ENCODE measurements at places on chromosomes 7 and 10.

DNA sequence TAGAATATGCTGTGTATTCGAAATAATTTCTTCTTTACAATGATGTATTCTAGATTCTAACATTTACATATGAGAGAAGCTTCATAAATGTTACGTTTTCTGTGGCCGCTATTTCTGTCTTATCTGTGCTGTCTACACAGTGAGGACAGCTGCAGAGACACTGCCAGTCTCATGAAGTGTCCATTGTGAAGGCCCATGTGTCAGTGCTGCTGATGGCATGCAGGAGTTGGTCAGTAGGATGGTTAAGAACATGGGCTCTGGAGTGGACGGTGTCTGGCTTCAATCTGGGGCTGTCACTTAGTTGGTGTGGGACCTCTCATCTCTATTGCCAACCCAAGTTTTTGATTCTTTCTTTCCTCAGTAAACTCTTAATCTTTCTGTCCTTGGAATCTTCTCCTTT is 137.3 kb downstream of the SDK1 start:
- no peak for DNase-seq

DNA sequence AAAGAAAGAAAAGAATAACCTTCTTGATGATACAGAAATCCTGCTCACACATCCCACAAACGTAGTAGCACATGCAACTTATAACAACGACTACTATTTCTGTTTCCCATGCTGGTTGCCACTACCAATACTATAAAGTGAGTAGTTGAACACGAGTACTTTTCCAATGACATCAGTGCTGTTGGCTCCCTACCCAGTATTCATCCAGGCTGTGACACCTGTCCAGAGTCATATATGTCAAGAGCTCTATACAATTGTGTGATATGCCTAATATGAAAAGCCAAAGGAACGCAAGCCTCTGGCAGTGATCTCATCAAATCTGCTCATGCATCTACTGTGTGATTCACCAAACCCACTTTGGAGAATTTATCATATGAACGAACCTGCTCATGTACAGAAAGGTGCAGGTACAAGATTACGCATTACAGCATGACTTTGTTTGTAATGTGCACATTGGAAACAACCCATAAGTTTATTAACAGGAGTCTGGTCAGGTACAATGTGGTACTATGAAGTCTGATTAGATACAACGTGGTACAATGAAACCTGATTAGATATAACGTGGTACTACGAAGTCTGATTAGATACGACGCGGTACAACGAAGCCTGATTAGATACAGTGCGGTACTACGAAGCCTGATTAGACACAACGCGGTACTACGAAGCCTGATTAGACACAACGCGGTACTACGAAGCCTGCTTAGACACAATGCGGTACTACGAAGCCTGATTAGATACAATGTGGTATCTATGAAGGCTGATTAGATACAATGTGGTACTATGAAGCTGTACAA is 5.8 kb upstream of the ITIH5 start:
- DNase-seq = no peak

GRCh38 chr10:11448190-11448544 is 163.3 kb downstream of the USP6NL start:
- DNase-seq = no peak

DNA sequence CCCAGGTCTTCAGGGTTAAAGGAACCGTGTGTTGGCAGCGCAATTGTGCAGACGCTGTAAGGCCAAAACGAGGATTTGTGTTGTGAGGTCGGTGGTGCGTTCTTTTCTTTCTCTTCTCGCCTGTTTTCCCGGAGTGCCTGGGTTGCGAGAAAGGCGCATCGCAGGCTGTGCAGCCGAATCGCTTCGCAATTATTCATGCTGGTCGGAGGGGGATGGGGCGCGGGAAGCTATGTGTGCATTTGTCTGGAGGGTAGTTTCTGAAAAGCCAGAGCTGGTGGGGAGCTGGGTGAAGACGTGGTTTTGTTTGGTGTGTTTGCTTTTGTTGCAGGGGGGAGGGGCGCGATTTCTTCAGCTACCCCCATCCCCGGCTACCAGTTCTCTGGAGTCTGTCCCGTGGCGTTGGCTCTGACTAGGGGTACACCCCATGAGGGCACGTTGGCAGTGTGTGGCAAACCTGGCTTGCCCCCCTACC is 2.1 kb downstream of the MXI1 start:
- no peak for DNase-seq

DNA sequence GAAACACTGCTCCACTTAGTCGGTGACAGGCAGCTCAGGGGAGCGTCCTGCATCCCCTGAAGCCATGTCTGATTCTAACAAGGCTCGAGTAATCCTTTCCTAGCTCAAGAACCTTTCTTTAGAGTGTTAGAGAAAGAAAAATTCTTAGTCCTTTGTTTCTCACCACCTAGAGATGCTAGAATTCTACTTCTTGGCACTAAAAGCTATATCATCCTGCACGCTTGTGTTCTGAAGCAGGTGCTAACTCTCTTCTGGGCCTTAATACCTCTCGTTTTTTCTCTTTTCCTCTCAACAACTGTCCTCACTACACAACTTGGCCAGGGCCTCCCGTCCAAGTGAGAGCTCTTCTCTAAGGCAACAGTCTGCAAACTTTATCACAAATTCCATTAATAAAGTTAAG is at the start of gene LYZL2:
Gene LYZL2 (minus strand): TSS at position 101 of the 400 bp plus-strand sequence. CDS start 2,838 bp downstream, outside the sequence.
- DNase-seq = no peak

DNA sequence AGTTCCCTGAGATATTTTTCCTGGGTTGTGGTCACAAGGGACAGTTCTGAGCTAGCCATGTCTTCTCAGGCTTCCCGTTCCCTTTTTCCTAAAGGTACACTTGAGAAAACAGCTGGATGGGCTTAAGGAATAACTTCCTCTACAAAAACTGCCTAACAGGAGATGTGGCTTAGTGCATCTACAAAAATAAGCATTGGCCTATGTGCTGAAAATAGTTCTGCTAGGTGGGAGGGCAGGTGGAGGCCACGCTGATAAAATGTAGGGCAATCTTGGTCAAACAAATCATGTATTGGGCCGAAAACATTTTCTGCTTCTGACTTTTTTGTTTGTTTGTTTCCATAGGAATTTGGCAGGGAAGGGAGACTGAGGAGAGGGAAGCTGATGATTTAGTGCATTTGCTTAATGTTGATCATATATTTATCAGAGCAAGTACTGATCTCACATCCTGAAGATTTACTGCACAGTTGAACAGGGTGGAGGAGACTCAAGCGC is 409.4 kb upstream of the FZD8 start:
- DNase-seq = no peak

- DNase-seq = no peak
Observed at GRCh38 chr10:72796042-72796441, 97.5 kb upstream of the OIT3 start.

Measured in GM19239 (cell line).